Immature natural killer cell (primary cell): ENCODE measurements at places on chromosomes 3 and 15.
A peak's percentile ranks its signal among the peaks of the same experiment; 100 is the strongest.

DNA sequence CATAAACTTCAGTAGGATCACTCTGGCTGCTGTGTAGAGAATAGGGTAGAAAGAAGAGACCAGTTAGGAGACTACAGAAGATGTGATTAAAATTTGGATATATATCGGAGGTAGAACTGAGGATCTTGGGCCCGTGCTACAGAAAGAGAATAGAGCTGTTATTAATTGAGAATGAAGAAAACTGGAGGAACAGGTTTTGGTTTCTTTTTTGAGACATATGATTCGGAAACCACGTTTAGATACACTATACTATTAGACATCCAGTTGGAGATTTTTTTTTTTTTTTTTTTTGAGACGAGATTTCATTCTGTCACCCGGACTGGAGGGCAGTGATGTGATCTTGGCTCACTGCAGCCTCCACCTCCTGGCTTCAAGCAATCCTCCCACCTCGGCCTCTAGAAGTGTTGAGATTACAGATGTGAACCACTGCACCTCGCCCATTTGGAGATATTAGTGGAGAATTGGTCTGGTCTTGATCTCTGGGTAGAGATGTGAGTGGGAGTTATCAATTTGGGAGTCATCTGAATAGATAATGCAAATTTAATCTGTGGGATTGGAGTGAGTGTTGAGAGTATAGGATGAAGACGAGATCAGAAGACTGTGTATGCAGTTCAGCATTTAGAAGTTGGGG is 50.9 kb downstream of the TCF12 start:
- DNase-seq: no peak
- H3K36me3 ChIP-seq: no peaks in the 10 kb centered on the region
- H3K4me3 ChIP-seq: no peak overlapping the region
- H3K27ac ChIP-seq: no peak overlapping the region

DNA sequence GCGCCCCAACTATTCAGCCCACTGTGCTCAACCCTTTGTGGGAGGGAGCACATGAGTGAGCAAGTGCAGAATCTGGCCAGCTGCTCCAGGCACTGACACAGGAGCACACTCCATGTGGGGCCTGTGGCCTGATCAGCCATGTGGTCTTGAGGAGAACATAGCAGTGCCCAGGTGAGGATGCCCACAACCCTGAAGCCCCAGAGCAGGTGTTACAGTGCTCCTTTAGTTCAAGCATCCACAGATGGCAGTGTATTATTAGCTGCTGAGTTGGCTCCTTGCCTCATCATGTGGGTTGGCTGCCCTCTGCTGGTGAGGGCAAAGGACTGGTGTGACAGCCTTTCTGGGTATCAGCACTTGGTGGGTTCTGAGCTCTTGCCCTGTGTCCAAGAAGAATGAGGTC is 1588.2 kb downstream of the SI start:
- no peaks in the 10 kb centered on the region for H3K27me3 ChIP-seq
- no peak overlapping the region for H3K4me3 ChIP-seq
- no peak for DNase-seq
- H3K4me1 ChIP-seq: no peaks in the 10 kb centered on the region

- no peak overlapping the region for H3K27ac ChIP-seq
- H3K36me3 ChIP-seq: no peaks in the 10 kb centered on the region
- H3K4me1 ChIP-seq: no peaks in the 10 kb centered on the region
Observed at GRCh38 chr3:6396631-6397030, 464.3 kb upstream of the GRM7 start.

DNA sequence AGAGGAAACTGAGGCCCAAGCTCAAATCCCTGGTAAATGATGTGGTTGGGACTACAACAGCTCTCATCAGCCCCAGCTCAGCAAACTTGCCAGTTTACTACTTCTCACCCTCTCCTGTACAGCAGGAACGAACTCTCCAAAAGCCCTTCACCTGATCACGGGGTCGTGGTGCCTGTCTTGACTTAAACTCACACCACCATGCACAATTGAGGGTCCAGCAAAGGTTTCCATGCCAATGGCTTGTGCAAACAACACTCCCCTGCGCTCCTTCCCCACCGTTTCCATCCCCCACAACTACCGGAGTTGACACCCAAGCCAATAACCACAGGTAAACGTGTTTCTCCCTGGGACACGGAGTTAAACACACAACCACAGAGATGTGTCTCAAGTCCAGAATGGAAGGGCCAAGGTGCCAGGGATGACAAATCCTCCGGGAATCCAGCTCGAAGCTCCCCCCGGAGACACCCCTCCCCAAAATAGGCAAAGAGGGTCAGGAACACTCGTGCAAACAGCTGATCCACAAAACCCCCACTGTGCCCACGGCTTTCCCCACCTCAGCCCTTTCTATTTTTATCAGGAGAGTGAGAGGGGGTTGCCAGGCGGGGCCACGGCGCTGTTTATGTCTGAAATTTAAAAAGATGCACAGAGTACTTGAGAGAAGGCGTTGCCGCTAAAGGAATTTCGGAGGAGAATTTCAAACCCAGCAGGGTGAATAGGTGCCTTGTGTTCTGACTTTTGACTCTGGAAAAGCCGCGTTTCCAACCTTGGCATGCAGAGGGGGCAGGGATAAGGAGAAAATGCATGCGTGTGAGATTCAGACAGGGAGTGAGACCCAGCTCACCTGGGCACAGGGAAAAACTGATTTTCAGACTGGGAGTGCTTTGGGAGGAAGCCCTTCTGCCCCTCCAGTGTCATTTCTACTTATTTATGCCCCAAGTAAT is 10.6 kb upstream of the ACAN start:
- DNase-seq: no peak
- peaks cover 6% of the 10 kb centered on the region for H3K27me3 ChIP-seq
- H3K4me3 ChIP-seq: no peak overlapping the region
- no peaks in the 10 kb centered on the region for H3K36me3 ChIP-seq

- H3K27ac ChIP-seq: no peak overlapping the region
- H3K4me1 ChIP-seq: peaks cover 7% of the 10 kb centered on the region
- H3K36me3 ChIP-seq: no peaks in the 10 kb centered on the region
- peak overlapping the region; percentile 75 for H3K4me3 ChIP-seq
- no peak for DNase-seq
Observed at GRCh38 chr15:41494190-41494921, 682 bp downstream of the ITPKA start.
